Stimulated activated CD8-positive, alpha-beta memory T cell treated with anti-CD3 and anti-CD28 coated beads, Interleukin-4, amount 100 ng/mL, for 1 hour (primary cell): ENCODE measurements at places on chromosomes 1 and 21.
A peak's percentile ranks its signal among the peaks of the same experiment; 100 is the strongest.

- no peak for DNase-seq
Observed at GRCh38 chr1:33348676-33349080, 27.8 kb upstream of the A3GALT2 start.

DNA sequence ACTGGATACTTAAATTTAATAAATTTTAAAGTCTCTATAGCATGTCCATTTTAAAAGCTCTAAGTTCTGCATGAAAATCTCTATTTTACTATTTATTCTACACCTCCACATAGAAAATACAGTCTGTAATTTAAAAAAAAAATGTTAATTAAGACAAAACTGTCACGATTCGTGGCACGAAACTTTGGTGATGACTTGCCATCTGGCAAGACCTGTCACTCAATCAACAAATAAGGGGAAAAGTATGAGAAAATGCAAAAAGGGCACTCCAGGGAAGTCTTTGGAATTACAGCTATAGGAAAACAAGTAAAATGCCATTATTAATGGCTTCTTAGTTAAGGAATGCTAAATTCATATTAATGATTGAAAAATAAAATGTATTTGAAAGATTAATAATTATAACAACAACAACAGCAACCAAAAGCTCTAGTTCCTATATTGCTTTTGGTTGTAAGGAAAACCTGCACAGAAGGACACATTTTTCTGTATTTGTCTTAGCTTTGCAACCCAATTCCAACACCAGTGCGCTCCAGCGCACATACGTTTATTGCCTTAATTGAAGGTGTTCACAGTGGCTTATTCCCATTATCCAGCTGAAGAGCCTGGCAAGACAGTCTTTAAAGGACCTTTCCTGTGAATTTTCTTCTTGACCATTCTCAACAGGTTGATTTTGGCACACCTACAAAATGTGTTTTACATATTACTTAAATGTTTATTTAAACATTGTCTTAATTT, 107.8 kb downstream of the PLPPR5 start:
- DNase-seq, result no peak

DNA sequence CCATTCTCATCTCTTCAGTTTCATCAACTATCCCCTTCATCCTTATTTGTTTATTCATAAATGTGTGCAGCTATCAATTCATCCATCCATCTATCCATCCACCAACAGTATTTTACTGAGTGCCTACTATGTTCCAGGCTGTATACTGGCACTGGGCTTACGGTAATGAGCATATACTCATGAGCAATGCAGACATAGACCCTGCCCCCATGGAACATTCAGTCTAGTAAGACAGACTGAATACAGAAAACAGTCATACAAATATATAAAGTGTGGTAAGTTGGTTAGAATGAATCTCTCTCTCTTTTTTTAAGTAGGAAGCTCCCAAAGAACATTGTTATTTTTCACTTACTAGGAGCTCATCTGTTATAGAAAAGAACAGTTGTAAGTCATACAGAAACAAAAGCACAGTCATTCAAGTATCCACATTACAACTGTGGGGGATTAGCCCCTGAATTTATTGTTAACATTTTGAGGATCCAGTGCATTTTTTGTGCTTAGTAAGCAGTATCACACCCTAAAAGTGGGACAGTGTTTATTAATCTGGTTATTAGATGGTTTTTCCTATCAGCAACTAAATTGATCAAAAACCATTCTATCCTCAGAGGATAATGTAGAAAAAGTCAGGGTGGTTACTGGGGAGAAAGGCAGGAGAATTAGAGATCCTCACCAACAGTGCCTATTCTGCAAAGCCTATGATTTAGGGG, 3.6 kb downstream of the SLC16A4 start:
- DNase-seq, result no peak

GRCh38 chr1:224851210-224851847, 78.1 kb upstream of the DNAH14 start:
- DNase-seq, result no peak

- DNase-seq, result peak; percentile 38
Observed at GRCh38 chr1:92961131-92961895, at the start of gene DIPK1A. Gene DIPK1A (minus strand): TSS chr1:92961462. CDS start chr1:92961429, 33 bp downstream.

- DNase-seq, result no peak
Observed at GRCh38 chr1:54336116-54336515, 70.1 kb downstream of the SSBP3 start.

GRCh38 chr21:23664193-23664694, 1943.0 kb downstream of the MRPL39 start:
- DNase-seq, result no peak

DNA sequence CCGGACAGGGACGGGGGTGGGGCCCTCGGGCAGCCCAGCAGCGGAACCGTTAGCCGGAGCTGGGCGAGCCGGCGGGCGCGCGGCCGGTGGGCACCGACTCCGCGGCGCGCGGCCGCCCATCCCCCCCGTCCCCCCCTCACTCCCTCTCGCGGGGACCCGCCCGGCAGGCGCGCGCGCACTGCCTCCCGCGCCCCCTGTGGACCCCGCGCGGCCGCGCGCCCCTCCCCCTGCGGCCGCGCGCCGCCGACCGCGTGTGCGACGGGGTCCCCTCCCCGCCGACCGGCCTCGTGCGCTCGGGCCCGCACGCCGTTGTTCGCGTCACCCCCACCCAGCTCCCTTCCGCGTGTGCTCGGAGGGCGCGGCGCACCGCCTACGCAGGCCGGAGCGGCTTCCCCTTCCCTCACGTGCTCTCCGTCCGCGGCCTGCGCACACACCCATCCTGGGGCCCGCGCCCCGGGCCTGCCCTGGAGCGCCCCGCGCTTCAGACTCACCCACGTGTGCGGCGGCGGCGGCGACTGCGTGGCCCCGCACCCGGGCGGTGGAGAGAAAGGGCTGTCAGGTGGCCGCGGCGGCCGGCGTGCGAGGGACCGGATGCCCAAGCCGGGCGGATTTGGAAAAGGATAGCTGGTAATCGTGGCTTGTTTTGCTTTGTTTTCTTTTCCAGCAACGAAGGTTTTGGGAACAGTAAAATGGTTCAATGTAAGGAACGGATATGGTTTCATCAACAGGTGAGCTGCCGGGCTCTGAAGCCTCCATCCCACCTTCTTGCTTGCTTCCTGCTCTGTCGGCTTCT, 717 bp downstream of the YBX1 start:
- peak; percentile 20 for DNase-seq

- DNase-seq, result no peak
Observed at GRCh38 chr1:147771226-147772125, 11.1 kb upstream of the GJA5 start.

DNA sequence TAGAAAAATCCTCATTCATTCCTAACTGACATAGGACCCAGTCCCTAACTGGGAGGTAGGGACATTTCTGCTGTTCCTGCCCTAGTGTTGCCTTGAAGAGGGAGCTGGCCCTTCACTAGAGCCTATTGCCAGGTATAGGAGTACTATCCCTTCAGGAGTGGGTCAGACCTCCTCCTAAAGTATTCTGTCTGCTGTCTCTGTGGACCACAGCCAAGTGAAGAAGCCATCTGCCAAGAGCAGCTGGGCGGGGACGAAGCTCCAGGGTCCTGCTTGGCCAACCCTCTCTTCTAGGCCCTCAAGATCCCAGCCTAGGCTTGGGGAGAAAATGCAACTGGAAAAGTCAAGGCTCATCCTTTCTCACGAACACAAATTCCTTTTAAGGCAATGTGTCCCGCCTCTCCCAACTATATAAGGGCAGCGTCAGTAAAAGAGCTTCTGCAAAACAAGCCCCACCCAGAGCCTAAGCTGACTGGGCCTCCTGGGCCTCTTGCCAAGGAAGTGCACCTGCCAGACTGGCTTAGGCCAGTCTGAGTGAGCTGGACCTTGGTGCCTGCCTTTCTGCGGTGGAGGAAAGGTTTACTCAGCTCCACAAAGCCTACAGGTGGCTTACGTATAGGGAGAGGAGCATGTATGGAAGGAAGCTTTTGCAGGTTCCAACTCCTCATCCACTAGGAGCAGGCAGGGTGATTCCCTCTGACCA, 638 bp upstream of the TUFT1 start:
- no peak for DNase-seq

DNA sequence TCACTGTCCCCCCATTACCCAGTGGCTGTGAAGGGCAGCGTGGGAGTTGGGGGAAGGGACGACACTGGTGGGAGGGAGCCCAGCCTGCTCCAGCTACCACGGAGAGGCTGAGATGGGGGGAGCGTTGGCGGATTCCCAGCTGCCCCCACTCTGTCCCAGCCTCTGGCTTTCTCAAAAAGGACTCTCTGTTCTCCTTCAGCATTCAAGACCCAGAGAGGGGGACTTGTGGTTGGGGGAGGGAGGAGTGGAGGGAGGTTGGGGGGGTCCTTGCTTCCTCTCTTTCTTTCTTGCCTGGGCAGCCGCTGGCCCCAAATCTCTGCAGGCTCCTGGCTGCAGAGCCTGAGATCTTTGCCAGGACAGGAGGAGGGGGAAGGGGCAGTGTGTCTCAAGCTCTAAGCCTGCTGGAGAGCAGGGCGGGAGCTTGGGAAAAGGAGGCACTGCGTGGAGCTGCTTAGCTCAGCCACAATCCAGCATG, 2.2 kb downstream of the ATP1A2 start:
- DNase-seq, result no peak

DNA sequence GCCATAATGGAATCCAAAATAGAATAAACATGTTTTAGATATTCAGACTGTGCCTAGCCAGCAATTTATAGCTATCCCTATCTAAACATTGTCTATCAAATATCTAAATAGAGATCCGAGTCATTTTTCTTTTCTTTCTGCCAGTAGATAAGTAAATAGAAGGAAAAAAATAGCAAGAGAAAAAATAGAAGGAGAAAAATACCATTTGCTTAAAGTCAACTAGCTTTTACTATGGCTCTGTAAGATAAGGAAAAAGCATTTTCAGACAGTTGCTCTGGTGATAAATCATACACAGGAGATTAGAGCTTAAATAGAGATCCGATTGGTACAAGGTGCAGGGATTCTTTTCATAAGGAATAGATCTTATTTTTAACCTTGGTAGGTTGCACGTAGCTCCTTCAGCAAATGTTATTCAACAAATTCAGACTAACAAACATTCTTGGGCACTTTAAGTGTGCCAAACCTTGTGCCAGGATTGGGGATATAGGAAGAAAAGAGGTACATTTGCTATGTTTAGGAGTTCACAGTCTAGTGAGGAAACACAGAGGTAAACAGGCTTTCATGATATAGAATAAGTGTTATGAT, 70.1 kb upstream of the CCDC190 start:
- no peak for DNase-seq

DNA sequence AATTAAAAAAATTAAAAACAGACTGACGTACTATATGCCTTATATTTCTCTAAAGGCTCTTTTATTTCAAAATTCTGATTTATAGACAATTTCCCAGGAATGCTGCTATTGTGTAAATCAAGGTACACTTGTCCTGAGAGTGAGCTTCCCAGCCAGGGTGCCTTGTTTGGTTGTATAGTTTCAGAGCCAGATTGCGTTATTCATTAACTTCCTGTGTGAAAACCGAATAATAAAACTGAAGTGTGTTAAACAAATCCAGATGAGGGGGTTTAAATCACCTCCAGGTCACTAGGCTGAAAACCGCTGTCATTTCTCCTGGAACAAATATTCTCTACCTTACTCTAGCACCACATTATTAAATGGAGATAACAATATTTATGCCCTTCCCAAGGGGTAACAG, 68.7 kb downstream of the LMX1A start:
- no peak for DNase-seq

- no peak for DNase-seq
Observed at GRCh38 chr1:42926235-42926878, 32.3 kb downstream of the SLC2A1 start.

DNA sequence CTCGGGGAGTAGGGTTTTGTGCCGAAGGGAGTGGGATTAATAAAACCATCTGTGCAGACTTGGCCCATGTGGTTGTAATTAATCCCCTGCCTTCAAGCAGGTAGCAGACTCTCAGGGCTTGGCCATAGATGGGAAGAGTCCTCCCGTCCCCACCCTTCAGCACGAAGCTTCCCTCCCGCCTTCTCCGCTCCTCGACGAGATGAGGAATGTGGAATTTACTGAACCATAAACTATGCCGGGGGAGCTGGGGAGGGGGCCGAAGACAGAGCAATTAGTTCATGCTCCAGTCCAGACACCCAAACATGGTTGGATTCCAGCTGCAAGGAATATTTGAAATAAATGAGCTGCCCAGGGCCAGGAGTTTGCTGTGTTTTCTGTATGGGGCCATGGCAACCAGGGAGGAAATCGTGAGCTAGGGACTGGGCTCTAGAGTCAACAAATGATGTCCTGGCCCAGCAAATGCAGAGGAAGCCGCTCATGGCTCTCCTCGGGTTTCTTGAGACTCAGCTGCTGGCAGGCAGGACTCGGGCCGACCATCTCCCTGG, 78.8 kb downstream of the SPSB1 start:
- no peak for DNase-seq

GRCh38 chr1:231526536-231526935, 1.9 kb upstream of the TSNAX start:
- DNase-seq, result no peak

- no peak for DNase-seq
Observed at GRCh38 chr1:199959775-199960110, 67.8 kb upstream of the NR5A2 start.

DNA sequence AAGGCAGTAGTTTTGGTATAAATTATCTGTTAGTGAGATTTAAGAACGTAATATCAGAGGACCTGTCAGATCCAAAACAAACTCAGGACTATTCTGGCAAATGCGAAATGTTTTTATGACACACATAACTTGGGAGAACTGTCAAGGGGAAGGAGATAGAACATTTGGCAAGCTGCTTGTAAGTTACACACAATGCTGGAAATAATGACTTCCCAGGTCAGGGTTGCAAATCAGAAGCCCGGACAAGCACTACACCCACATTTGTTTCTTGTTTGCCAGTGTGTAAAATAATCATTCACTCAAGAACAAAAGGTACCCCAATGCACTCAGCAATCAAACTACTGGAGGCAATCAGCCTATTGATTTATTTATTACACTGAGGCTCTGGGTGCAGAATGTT, 354.7 kb downstream of the KCNH1 start:
- DNase-seq, result no peak

DNA sequence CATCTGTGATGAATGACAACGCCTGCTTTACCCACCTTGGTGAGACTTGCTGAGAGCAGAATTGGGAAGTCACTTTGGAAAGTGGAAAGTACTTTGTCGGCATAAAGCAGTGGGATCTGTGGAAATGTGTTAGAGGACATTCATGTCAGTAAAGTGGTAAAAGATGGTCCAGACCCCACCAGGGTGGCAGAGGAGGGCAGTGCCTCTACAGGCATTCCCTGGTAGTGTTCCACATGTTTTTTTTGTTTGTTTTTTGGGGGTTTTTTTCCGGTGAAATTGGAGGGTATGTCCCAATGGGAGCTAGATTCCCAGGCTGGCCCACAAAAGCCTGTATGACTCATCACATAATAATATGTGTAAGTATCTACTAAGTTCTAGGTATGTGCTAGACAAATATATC, 80.6 kb downstream of the ELAVL4 start:
- DNase-seq, result no peak

- DNase-seq, result no peak
Observed at GRCh38 chr1:244339776-244340175, 111.9 kb downstream of the ADSS2 start.

GRCh38 chr1:41282679-41283317, 40.7 kb upstream of the SCMH1 start:
- DNase-seq, result no peak

DNA sequence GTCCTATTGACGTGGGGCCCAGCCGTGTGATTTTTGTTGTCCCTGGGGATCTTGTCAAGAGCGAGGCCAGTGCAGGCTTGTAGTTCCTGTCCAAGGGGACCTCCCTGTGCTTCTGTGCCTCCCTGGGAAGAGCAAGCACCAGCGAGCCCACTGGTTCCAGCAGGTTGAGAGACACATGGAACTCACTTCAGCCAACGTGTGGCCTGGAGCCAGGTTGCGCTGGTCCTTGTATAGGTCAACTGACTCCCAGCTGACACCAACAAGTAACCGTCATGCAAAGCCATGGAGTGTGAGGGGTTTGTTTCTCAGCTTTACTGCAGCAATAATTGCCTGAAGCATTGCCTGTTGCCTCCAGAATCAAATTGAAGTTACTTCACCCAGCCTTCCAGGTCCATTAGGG, 63.0 kb downstream of the DISP3 start:
- no peak for DNase-seq
